Liver (tissue), 10 donors: ENCODE measurements at places on chromosomes 13 and 19. TPM values are rescaled to one million over a fixed set of nuclear protein-coding genes. Genes with fewer than 3 reads are reported as not detected.

Gene ACER1
- total RNA-seq: not detected

Gene C5AR1
- total RNA-seq: 1.8 TPM

DNA sequence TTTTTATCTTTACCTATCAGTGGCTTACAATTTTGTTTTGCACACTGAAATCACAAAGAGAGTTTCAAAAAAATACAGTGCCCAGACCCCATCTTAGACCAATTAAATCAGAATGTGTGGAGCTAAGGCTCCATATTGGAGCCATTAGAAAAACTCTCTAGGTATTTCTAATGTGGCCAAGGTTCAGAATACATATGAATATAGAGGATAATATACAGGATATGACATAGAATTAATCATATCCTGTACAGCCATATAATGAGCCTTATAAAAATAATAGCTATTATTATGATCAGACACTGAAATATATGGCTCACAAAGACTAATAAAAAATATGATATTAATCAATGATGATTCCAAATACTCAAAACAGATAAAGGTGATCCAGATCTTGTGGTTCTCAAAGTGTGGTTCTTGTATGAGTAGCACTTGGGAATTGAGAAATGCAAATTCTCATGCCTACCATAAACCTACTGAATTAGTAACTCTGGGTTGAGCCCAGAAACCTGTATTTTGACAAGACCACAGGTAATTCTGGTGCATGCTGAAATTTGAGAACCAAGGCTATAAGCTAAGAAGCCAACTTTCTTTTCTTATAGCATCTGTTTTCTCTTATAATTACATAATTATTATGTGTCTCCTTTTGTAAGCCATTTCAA is 408.0 kb downstream of the DIAPH3 start:
- no peaks in the 10 kb centered on the region for H3K36me3 ChIP-seq
- H3K27me3 ChIP-seq: no peaks in the 10 kb centered on the region
- H3K27ac ChIP-seq: no peak overlapping the region
- H3K4me1 ChIP-seq: no peaks in the 10 kb centered on the region
- DNase-seq: no peak
- no peak overlapping the region for H3K4me3 ChIP-seq

Gene CBLC
- 14.0 TPM for total RNA-seq

Gene CERS1
- 0.28 TPM for total RNA-seq

- DNase-seq: peak; percentile 92
- H3K4me3 ChIP-seq: peak overlapping the region; percentile 75
- no peaks in the 10 kb centered on the region for H3K27me3 ChIP-seq
Observed at GRCh38 chr19:35644987-35645679, 3.0 kb upstream of the COX6B1 start.

DNA sequence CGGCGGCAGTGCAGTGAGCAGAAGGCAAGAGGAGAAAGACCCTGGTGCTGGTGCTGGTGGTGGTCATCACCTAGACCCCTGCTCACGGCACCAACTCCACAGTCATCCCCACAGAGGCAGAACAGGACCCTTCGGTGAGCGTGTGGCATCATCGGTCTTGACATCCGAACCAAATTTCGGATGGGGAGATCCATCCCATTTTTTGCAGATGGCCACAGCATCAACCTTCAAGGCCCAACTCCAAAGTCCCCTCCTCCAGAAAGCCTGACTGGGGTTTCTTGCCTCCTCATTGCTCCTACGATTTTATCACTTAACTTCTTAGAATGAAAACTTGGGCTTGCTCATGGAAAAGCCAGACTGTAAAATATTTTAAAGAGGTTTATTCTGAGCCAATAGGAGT is 8.7 kb upstream of the KLK12 start:
- no peaks in the 10 kb centered on the region for H3K36me3 ChIP-seq
- H3K4me3 ChIP-seq: no peak overlapping the region
- no peak for DNase-seq

- no peaks in the 10 kb centered on the region for H3K27me3 ChIP-seq
- H3K27ac ChIP-seq: no peak overlapping the region
- H3K4me3 ChIP-seq: no peak overlapping the region
- DNase-seq: no peak
Observed at GRCh38 chr13:95628488-95628887, 16.0 kb downstream of the DZIP1 start.

GRCh38 chr19:1239796-1240737 is 1.5 kb upstream of the ATP5F1D start:
- peaks cover 59% of the 10 kb centered on the region for H3K4me1 ChIP-seq
- no peaks in the 10 kb centered on the region for H3K27me3 ChIP-seq
- H3K36me3 ChIP-seq: no peaks in the 10 kb centered on the region
- no peak overlapping the region for H3K4me3 ChIP-seq

DNA sequence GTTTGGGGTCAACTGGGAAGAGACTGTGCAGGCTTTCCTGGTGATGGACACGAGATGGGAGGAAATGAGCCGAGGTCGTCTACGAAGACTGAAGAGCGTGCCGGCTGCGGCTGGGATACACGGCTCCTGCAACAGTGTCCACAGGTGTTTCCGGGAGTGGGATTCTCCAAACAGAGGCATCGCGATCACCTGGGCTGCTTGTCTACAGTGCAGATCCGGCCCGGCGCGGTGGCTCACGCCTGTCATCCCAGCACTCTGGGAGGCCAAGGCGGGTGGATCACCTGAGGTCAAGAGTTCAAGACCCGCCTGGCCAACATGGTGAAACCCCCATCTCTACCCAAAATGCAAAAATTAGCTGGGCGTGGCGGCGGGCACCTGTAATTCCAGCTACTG is 11.6 kb upstream of the SLC39A3 start:
- H3K4me1 ChIP-seq: no peaks in the 10 kb centered on the region
- DNase-seq: no peak

Gene GPR183
- 1.8 TPM for total RNA-seq

DNA sequence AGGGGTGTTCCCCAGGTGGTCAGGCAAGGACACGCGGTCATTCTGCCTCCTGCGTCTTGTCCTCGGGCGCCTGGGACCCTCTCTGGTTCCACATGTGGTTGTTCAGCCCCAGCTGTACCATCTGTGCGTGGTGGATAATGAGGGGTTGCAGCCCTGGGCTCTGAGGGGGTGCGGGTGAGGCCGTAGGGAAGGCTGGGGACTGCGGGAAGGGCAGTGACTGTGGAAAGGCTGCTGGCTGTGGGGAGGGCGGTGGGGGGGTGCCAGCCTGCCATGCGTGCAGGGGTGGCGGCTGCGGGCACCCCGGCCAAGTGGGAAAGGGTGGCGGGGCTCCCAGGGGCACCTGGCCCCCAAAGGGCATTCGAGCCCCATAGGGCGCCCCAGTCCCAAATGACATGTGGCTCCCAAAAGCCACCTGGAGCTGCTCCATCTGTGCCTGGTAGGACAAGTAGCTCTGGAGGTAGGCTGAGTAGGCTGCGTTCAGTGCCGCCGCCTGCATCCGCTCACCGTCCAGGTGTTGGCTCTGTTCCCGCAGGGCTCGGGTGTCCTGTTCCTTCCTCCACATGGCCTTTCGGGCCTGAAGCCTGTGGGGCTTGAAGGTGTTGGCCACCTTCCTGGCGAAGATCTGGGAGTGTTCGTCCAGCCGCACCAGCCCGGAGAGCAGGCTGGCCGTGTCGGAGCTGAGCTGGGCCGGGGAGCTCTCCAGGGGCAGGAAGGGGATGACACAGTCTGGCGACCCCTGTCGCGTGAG is 15.1 kb downstream of the TICAM1 start:
- peak overlapping the region; percentile 60 for H3K27ac ChIP-seq
- H3K27me3 ChIP-seq: no peaks in the 10 kb centered on the region
- peaks cover 3% of the 10 kb centered on the region for H3K36me3 ChIP-seq
- H3K4me1 ChIP-seq: peaks cover 22% of the 10 kb centered on the region
- no peak for DNase-seq
- H3K4me3 ChIP-seq: no peak overlapping the region

- H3K4me3 ChIP-seq: no peak overlapping the region
- H3K36me3 ChIP-seq: peaks cover 94% of the 10 kb centered on the region
- H3K27me3 ChIP-seq: no peaks in the 10 kb centered on the region
- H3K4me1 ChIP-seq: no peaks in the 10 kb centered on the region
- no peak for DNase-seq
Observed at GRCh38 chr19:34393031-34393430, 11.2 kb upstream of the PDCD2L start.
